ENCODE measurements at places on chromosomes 11 and 22.

DNA sequence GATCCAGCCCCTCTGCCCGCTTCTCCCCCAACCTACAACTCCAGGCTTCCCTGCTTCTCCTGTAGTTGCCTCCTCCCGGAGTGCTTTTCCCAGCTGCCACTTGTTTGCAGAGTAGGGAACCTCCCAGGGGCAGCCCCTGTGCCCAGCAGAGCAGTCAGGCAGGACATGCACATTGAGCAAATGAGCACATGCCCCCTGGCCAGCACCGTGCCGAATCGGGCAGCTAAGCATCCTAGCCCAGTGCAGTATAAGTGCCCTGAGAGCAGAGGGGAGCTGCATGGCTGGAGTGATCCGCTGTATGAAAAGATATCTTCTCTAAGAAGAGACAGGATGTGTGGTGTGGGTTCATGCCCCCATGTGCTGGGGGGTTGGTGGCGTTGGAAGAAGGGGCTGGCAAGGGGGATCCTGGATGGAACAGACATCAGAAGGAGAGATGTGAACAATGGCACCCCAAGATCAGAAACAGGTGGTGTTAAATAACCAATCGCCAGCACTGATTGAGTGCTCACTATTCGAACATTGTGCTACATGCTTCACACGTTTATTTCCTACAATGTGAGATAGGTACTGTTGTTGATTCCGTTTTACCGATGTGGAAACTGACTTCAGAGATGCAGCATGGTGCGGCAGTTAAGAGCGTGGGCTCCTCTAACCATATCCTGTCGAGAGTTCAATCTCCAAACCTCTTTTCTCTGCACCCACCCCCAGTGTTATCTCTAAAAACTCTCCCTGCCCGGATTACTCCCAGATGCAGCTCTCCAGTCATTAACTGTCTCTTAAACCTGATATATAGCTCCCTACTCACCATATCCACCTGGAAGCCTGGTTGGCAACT, 1.2 kb downstream of the AIP start:
- no peak for DNase-seq

DNA sequence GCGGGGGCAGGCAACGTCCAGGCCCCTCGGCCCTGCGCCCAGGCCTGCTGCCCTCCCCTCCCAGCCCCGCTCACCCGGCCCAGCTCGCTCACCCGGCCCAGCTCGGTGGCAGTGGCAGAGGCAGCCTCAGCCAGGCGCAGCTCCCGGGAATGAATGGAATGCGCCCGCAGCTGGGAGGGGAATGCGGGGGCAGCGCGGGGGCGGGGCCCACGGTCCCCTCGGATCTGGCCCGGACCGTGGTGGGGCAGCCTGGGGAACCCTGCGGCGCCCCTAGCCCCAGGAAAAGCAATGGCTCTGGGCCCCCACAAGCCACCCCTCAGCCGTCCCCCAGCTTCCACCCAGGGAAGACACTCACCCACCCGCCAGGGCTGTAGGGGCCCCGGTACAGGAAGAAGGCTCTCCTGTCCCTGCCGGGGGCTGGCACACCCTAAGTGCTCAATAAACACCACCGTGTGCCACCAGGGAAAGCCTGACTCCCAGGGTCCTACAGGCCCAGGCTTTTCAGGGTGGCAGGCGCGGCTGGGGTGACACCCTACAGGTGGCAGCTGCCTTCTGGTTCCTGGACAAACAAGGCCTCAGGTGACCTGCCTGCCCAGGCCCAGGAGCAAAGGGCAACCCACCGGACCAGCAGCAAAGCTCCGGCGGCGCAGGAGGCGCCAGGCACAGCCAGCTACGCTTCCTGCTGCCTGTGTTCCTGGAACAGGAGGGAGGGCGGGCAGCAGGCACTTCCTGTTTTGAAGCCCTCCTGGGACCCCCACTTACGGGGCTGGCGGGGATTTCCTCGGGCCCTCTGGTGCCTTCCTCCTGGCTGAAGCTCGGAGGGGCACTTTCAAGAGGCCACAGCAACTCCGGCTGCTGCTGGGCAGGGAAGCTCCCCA, 13.8 kb downstream of the PLXNB2 start:
- DNase-seq, result peak; percentile 82

DNA sequence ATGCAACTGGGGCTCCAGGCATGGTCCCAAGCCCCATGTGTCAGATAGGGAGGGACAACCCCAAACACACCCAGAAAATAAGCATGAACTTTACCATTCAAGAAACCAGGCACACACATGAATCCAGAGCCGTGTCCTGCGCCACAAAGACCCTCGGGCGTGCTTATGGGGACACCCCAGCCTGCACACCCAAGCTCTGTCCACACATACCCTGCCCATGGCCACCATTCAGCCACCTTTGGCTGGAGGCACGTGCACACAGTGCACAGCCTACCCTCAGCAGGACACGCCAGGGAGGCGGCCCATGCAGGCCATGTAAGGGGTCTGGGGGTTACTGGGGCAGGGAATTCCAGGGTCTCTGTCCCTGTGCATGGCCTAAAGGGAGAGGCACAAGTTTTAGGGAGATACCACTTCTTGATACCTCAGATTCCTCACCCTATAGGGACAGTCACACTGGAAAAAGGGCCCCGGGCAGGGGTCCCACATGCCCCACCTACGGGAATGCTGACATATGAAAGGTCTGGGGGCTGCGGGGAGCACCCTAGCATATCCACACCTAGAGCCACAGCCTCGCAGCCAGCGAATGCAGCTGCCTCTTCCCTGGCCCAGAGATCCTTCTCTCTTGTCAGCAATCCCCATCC, 20.6 kb downstream of the PACSIN2 start:
- DNase-seq, result no peak

DNA sequence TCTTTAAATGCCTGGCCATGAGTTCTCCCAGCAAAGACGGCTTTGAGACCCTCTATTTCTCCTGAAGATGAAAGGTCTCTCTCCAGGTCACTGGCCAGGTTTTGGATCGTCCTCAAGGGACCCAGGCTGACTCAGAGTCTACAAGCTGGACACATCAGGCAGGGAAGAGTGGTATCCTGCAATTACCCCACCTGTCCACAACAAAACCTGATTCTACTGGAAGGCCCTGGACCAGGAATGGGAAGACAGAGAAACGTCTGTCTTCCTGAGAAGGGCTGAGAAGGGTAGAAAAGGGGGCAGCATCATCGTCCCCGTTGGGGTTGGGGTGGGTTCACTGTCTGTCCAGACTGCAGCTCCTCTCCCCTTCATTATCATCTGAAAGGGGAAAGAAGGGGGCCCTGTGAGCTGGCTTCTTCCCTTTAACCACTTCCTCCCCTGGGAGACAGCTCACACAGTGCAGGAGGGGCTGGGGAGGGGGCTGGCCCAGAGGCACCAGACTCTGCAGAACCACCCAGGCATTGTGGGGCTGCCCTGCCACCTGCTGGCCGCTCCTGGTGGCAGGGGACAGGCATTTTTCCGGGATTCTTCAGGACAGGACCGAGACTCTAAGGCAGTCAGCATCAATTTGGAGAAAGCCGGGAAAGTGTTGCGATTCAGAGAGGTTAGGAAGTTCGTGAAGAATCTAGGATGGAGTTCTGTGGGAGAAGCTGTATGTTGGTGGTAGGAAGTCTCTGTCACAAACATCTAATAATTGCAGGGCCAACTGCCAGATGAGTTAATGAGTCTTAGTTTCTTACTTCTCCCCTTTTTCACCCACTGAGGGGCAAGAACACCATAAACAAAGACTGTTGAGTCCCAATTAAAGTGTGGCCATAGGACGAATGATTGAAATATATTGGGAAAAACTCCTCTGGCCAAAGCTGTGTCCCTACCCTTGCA, 57.6 kb downstream of the SYN3 start:
- peak; percentile 9 for DNase-seq

GRCh38 chr11:113247221-113247620, 67.2 kb upstream of the TTC12 start:
- no peak for DNase-seq

DNA sequence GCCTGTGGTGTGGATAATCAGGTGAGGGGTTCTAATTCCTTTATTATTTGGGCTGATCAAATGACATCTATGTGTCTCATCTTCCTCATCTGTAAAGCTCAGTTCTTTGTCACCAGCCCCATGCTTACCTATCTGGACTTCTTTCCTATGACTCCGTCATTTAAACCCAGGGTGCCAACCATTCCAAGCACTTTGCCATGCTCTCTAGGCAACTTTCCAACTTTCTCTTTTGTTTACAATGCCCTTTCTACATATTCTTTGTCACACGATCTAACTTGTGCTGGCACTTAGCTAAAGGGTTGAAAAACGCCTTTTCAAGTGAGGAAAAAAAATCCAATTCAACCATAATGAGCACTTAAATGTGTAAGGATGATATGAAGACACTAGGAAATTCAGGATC, 27.9 kb downstream of the EXPH5 start:
- DNase-seq, result no peak

- no peak for DNase-seq
Observed at GRCh38 chr22:35440129-35440528, 40.2 kb downstream of the MCM5 start.

DNA sequence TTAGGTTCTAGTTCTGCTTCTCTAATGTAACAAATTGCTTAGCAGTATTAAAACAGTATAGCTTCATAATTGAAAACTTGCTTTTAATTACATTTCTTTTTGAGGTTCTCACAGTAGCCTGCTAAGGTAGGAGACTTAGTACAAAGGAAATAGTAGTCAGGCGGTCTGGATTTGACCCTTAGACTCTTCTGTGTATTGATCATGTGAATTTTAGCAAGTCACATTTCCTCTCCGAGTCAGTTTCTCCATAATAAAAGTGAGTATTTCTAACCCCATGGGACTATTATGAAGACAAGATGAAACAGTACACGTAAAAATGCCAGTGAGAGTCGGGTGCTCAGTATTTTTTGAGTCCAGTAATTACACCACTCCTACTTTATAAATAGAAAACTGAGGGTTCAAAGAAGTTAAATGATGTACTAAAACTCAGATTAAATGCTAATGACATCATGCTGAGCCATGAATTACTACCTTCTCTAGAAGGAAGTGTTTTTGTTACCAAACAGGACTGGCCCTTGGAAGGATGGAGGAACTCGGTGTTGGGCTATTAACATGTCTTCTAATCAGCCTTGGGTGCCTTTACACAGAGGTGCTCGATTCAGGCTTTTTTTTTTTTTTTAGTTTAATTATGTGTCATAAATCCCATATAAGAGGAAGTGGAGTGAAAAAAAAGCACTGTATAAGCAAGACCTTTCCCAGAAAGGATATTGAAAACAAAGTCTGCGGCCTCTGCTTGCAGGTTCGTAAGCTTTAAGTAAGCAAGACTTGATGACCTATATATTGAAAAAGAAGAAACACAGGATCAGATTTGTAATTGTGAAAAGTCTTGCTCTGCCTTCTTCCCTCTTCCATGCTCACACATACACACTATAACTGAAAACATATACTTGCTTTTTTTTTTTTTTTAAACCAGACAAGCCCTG, 109.0 kb downstream of the EMSY start:
- no peak for DNase-seq

- no peak for DNase-seq
Observed at GRCh38 chr11:11117730-11118129, 235.3 kb downstream of the CSNK2A3 start.

DNA sequence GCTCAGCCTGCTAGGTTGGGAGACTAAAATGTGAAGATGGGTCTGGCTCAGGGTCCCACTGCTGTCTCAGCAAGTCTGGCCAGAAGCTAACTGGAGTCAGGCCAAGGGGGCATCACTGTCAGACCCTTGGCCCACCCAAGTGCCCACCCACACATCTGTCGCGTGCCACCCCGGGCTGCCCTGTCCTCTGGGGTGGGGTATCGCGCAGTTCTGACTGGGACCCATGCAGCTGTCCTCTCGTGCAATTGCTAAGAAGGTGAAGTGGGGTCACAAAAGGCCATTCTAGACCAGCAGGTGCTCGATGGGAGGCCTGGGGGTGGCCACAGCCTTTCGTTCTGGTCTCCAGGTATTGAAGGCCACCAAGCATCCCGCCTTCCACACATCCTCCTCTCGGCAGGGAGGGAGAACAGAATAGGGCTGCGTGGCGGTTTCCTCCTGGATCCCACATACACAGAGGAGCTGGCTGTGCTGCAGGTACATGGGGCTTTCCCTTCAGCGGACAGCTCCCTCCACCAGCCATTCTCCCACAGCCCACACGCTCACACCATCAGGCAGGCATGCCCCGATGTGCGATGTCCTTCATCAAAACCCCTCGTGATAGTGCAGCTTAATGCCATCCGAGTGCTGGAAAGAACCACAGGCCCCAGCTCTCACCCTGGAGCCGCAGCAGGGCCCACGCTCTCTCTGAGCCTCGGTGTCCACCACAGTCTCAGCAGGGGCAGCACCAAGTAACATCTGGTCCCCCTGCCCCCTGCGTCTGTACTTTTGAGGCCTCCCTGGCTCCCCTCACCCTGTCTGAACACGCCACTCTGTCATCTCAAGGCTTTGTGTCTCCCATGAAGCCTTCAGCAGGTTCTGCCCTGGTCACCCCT, 37.6 kb downstream of the SHANK2 start:
- no peak for DNase-seq

GRCh38 chr11:20162824-20163782, 2.8 kb upstream of the DBX1 start:
- DNase-seq, result peak; percentile 2

DNA sequence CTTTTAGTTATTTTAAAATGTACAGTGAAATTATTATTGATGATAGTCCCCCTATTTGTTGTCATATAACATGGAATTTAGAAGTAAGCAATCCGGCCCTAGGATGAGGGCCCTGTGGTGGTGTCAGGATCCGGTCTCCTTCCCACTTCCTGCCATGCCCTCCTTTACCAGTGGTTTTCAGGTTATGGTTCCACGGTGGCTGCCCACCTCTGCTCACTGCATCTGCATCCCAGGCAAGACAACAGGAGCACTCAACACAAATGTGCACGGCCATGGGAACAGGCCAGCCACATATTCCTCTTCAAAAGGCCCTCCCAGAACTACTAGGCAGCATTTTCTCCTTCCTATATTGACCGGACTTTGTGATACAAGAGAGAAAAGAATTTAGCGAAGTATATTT, 1007.2 kb downstream of the TBC1D22A start:
- no peak for DNase-seq

GRCh38 chr11:32830413-32830738, 649 bp downstream of the PRRG4 start:
- DNase-seq, result no peak

GRCh38 chr22:19352217-19352616, 60.7 kb upstream of the CLTCL1 start:
- no peak for DNase-seq

- DNase-seq, result no peak
Observed at GRCh38 chr11:96185220-96185768, 157.7 kb downstream of the MAML2 start.

DNA sequence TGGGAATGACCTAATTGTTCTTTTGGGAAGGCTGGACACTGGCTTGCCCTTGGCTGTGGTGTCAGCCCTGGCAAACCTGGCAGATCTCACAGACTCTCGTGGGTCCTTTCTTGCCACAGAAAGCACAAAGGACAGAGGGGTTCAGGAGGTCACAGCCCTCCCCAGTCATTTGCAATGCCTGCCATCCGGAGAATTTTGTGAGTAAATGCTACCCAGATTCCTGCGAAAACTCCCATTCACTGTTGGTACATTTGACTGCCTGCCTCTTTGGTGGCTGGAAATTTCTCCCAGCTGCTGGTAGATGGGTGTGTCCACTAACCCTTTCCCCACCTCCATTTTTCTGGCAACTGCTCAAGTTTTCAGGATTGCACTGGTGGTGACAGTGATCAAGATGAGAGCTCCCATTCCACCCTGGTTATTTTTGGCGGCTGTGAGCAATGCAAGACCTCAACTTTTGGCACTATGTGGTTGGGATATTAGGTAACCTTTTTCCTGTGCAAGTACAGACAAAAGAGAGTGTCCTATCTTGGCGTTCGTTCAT, 155.7 kb downstream of the NAV2 start:
- DNase-seq, result peak; percentile 90
